ENCODE measurements at places on chromosomes 12 and 14.

DNA sequence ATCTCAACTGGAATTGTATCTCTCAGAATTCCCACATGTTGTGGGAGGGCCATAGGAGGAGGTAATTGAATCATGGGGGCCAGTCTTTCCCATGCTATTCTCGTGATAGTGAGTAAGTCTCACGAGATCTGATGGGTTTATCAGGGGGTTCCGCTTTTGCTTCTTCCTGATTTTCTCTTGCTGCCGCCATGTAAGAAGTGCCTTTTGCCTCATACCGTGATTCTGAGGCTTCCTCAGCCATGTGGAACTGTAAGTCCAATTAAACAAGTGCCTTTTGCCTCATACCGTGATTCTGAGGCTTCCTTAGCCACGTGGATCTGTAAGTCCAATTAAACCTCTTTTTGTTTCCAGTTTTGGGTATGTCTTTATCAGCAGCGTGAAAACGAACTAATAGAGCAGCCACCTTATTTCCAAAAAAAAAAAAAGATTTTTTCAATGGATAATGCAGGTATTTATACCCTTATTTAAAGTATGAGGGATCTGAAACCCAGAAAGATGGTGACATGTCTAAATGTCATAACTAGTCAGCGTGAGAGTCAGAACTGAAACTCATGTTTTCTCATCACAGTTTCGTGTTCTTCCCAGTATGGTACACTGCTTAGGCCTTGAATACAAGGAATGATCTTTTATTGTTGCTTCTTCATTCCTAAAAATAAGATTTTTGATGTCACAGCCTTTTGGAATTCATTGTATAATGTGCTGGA, 89.6 kb downstream of the ERC1 start:
- no peak for DNase-seq

GRCh38 chr14:75150150-75150549, 23.3 kb upstream of the NEK9 start:
- no peak for DNase-seq

DNA sequence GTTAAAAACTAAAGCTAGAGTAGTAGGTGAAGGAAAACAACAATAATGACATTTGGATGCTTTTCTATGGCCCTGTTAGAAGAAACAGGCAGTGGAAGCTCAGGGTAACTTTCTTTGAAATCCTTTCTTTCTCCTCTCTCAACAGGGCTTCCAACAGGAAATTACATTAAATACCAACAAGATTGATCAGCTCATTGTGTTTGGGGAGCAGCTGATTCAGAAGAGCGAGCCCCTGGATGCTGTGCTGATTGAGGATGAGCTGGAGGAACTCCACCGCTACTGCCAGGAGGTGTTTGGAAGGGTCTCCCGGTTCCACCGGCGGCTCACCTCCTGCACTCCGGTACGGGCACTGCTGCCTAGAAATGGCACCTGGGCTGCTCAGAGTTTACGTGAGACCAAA, 81.5 kb downstream of the ESR2 start:
- no peak for DNase-seq

DNA sequence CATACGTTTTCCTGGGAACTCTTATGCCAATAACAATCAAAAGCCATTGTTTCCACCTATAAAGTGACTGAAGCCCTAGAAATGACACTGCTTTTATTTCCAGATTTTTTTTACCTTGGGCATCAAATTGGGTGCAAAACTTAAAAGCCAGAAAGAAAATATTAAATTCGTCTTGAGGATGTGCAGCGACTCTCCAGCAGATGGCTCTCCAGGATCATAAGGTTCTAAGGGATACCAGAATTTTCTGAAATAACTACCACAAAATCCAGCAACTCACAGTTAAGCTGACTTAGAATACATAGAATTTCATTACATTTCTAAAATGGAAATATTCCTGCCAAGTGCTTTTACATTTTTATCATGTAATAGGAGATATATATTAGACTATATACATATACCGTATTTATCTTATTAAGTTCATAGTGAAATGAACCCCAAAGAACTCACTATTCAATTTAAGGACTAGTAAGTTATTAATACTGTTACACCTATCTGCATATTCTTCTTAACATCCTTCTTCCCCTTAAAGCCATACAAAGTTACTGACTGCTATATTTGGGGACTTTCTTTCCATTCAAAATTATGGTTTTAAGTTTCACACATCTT, 44.0 kb downstream of the ARMH4 start:
- DNase-seq, result no peak

DNA sequence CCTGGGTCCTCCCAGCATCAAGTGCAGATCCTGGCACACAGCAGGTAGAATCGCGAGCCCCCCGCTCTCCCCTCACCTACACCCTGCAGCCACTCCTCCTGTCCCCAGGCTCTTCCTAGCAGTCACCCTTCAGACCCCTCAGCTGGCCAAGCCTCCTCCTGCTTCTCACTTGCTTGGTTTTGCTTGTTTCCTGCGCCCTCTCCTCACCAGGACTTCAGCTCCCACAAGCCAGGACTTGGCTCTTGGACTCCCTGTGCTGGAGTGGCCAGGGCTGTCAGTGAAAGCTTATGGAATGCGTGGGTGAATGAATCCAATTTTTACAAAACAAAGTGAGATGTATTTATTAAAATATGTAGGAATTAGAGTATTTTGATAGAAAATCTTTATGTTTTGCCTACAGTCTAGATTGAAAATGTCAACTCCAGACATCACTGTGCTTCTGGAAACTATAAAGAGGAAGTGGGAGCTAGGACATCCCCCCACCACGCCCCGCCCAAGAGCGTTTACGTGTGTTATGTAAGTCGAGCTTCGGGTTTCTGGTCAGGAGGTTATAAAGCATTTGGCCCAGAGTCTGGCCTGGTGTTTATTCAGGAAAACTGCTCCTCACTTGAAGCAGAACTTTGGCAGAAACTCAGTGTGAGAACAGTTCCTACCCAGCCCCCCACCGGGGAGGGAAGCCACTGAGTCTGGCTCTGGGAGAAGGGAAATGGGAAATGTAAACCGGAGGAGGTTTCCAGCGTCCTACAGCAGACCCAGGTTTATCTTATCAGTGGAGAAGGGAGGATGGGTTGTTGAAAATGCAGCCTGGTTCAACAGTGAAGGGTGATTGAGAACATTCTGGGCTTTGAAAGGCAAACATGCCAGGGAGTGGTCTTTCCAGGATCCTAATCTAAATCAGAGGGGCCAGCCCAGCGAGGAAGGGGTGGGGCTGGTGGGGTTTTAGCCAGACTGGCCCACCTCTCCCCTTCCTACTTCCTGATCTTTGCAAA, 8.8 kb downstream of the ALDH2 start:
- no peak for DNase-seq

- DNase-seq, result no peak
Measured at GRCh38 chr14:50946234-50946935, 2.1 kb upstream of the PYGL start.

GRCh38 chr14:49641697-49642129, 6.7 kb upstream of the DNAAF2 start:
- DNase-seq, result no peak

GRCh38 chr12:58819985-58820384, 100.3 kb downstream of the LRIG3 start:
- DNase-seq, result no peak

DNA sequence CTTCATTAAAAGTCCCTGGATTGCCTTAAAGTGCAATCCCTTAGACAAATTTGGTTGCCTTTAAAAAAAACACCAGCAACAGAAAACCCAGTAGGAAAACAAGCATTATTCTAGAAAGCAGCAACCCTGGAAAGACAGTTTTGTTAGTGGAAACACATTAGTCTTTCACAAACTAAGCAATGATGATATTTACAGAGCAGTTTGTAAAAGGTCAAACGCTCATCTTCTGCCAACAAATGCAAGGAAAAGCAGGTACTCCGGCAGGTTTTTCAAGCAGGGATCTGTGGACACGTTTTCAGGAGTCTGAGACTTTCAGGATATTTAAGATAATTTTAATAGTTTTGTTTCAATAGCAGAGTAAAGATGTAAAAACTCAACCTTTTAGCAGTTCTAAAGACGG, 202.2 kb downstream of the EXOC5 start:
- no peak for DNase-seq

DNA sequence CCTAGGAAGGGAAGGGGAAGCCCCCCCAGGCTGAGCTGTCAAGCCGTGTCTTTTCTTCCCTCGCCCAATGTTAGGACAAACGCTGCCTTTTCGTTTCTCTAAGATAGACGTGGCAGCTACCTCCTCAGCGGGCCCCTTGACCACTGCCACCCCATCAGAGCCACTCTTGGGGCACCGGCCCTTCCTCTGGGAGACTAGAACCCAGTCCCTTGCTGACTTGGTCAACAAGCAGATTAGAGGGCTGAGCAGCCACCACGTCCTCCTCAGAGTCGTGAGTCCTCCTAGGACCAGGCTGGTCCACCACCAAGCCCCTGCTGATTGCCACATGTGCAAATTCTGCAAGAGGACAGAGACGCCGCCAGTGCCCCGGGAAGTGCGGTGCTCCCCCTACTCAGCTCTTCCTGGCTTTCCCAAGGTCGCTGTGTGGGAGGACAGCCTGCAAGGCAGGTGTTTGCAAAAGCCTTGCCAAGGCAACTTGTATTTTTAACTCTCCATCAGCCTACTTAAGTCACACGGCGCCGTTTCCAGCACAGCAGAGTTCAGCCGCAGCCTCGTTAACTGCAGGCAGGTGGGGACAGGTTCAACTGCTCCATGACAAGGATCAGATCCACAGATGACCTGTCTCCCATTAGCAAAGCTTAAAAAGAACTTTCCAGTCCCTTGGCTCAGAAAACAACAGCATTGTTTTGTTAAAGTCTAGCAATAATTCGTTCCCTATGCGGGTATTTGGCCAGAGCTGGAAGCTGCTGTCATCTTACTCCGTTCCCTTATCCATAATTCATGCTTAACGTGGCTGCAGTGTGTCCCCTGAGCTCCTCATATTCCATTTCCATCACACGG, 65.6 kb downstream of the TESC start:
- no peak for DNase-seq

DNA sequence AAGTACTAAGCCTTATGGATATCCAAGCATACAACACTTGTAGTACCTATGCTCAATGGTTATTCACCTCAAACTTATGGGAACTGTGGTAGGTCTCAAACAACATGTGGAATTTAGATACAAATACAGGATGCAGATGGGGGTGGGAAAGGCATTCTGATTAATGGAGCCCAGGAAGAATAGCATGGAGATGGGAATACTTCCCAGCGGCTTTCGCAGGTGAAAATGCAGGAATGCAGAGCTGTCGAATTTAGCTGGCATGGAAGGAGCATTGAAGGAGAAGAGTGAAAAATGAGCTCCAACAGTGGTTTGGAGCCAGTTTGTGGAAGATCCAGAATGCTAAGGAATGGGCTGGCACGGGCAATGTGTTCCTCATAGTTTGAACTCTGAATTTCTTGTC, 89.9 kb downstream of the NKX2-1 start:
- DNase-seq, result no peak

DNA sequence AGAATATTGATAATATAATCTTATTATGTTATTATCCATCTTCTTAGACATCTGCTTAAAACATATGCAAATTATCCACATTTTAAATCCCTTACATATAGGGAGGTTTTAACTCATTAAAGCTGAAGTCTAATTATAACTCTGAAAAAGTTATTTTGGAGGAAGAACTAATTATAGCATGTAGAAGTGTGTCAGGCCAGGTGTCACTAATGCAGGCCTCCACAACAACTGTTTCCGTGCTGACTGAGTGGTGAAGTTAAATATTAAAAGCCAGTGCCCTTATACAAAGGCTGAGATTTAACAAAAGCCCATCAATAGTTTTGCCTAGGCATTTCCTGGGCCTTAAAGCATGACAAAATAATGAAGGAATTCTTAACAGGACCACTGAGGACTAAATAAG, 157.4 kb downstream of the LRRK2 start:
- DNase-seq, result no peak

GRCh38 chr12:96212456-96213375, 18.5 kb downstream of the ELK3 start:
- no peak for DNase-seq

DNA sequence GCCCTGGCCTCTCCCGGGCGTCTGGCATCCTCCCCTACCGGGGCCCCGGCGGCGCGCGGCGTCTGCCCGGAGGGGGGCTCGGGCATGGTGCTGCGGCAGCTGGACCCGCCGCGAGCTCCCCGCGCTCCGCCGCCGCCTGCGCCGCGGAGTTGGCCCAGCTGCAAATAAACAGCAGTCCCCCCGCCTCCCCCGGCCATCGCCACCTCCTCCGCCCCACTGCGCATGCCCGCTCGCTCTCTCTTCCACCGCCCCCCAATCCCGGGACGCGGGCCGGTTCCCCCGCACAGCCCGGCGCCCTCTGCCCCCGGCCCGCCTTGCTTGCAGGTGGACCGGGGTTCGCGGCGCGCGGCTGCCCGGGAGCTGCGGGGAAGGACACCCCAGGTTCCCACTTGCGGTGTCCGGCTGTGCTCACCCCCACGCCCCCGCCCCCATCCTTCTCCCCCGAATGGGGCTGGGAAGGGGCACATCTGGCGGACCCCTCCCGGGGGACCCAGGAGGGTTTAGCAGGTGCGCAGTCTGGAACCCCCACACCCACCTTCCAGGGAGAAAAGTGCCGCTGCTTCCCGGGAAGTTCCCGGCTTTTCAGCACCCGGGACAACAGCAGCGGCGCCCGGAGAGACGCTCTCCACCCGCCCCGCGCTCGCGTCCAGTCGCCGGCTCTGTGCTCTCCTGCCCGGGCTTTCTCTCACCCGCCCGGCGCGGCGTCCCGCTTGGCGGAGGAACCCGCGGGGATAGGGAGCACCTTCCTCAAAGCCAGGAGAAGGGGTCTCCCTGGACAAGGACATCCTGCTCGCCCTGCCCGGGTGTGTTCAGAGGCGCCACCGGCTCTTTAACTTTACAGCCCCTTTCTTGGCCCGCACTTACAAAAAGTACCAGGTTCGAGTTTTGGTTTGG, at the start of gene TMTC1:
Gene TMTC1 (minus strand): TSS at position 170 of the 894 bp plus-strand sequence. CDS start 191 bp downstream, outside the sequence.
- no peak for DNase-seq

DNA sequence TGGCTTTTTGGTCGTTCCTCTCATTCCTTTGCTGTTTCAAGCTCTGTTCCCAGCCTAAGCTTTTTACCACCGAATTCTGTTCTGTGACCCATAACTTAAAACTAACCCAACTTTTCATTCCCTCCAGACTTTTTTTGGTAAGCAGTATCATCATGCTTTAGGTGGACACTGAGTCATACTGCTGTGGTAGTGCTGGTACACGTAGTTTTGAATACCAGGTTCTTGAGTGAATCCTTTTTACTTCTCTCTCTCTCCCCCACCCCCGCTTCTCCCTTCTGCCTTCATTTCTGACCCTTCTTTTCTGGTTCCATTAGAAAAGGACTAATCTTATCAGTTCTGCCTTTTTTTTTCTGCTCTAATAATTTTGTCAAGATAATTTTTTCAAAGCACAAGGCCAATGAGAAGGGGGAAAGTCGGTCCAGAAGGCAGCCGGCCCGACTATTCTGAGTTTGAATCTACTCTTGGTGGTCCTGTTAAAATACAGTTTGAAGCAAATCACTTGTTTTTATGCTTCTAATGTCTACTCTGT, 2.3 kb upstream of the MDM2 start:
- no peak for DNase-seq

GRCh38 chr12:83016218-83016835, 329.6 kb downstream of the TMTC2 start:
- no peak for DNase-seq

All from activated CD4-positive, alpha-beta T cell treated with anti-CD3 and anti-CD28 coated beads for 1 hour (primary cell).